ENCODE measurements at places on chromosomes 2 and 18. TPM values are rescaled to one million over a fixed set of nuclear protein-coding genes. Genes with fewer than 3 reads are reported as not detected.

- no peaks in the 10 kb centered on the region for H3K27me3 ChIP-seq
- H3K4me3 ChIP-seq, result no peak overlapping the region
- peaks cover 3% of the 10 kb centered on the region for H3K4me1 ChIP-seq
- H3K36me3 ChIP-seq, result no peaks in the 10 kb centered on the region
- no peak overlapping the region for H3K27ac ChIP-seq
- no peak for DNase-seq
These were observed 149.6 kb upstream of the GALNT5 start for GRCh38 chr2:157107877-157108276.

DNA sequence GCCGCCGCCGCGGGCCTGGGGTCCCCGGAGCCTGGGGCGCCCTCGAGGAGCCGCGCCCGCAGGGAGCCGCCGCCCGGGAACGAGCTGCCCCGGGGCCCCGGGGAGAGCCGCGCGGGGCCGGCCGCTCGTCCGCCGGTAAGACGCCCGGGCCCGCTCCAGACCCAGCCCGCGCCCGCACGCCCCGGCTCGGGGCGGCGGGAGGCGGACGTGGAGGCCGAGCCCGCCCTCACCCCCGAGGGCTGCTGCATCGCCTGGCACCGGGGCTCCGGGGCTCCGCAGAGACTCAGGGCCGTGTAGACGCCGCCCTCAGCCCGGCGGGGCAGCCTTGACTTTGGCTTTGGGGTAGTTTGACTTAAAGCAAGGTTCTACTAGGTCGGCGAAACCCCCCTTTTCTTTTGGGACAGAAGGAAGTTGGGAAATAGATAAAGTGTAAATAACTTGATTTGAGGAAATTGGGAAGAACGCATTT, 335 bp downstream of the ERFE start:
- peaks cover 7% of the 10 kb centered on the region for H3K4me1 ChIP-seq
- peak overlapping the region; percentile 72 for H3K4me3 ChIP-seq
- no peak overlapping the region for H3K27ac ChIP-seq
- DNase-seq, result no peak
- H3K36me3 ChIP-seq, result no peaks in the 10 kb centered on the region

DNA sequence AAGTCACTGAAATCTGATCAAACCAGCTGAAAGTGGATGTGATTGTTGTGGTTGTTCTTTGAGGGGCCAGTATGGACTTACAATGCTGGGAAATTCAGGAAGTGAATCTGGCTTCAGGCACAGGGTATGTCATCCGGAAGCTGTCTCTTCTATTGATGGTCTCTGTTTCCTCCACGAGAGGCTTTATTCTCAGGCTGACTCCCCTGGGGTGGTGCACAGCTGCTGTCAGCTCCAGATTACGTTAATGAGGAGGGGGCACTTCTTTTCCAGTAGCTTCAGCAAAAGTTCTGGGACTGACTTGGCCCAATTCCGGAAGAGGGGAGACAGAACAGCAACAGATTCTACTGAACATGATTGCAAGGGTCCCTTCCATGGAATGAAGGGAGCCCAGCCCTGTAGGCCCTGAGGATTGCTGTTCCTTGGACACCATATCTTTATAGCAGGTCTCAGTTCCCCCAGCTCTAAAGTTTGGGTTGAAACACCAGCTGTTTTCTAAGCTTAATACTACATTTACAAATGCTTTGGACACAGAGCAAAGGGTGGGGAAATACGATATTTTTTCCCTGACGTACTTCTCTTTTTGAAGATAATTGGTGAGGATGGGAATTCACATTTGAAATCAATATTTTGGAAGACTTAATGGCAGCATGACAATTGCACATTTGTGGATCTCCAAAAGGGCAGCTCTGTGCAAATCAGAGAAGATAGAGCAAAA, 400.9 kb downstream of the TSN start:
- H3K4me3 ChIP-seq, result no peak overlapping the region
- H3K4me1 ChIP-seq, result no peaks in the 10 kb centered on the region
- no peak for DNase-seq
- no peak overlapping the region for H3K27ac ChIP-seq
- no peaks in the 10 kb centered on the region for H3K36me3 ChIP-seq

GRCh38 chr2:179744401-179744800, 117.0 kb downstream of the ZNF385B start:
- peaks cover 4% of the 10 kb centered on the region for H3K27me3 ChIP-seq
- H3K4me1 ChIP-seq, result no peaks in the 10 kb centered on the region
- no peaks in the 10 kb centered on the region for H3K36me3 ChIP-seq
- H3K27ac ChIP-seq, result no peak overlapping the region

The PIKFYVE gene
- total RNA-seq, result 39.8 TPM

The FHOD3 gene
- total RNA-seq, result not detected

Measured in activated naive CD8-positive, alpha-beta T cell treated with anti-CD3 and anti-CD28 coated beads, Interleukin-2, amount 10 ng/mL, durations not matched to agents 7 days and 5 days (primary cell).